ENCODE measurements at places on chromosomes 4 and X.

DNA sequence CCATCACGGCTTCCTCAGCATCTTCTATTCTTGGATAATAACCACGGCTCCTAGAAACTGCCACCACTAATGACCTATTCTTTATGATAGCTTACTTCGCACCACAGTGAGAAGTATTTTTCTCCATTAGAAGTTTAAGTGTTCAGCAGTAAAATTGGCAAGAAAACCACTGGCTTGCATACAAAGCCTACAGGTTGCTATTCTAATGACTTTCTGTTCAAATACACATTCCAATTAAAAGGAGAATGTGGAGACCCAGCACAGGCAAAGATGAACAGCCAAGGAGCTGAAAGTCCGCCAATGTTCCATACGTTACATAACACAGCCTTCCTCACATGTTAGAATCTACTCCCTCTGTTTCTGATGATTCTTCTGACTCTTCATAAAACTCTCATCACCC, 875.0 kb upstream of the PRKX start:
- DNase-seq = no peak

DNA sequence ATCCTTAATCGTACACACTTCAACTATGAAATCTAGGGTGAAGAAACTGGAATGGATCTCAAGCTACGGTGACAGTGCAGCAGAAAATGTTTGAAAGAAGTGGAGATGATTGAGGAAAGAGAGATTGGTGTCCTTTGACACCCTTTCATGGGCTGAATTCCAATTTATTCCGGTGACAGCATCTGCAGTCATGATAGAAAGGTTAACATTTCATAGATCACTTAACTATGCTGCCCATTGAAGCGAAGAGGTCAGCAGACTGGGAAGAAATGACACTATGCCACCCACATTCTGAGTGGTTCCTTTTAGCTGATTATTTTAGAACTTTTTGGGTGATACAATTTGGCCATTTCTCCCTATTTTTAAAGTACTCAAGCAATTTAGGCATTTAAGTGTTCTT, 82.3 kb downstream of the DNAAF6 start:
- no peak for DNase-seq

DNA sequence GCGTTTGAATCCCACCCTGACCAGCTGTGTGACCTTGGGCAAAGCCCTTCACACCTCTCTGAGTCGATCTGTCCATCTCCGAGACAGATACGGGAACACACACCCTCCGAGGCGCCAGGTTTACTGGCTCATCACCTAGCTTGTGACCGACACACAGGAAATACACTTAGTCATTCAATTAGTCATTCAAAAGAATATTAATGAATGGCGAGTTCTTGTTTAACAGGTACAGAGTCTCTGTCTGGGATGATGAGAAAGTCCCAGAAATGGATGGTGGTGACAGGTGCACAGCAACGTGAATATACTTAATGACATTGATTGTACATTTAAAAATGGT, 80.6 kb downstream of the PPP2R2C start:
- DNase-seq = peak; percentile 77

DNA sequence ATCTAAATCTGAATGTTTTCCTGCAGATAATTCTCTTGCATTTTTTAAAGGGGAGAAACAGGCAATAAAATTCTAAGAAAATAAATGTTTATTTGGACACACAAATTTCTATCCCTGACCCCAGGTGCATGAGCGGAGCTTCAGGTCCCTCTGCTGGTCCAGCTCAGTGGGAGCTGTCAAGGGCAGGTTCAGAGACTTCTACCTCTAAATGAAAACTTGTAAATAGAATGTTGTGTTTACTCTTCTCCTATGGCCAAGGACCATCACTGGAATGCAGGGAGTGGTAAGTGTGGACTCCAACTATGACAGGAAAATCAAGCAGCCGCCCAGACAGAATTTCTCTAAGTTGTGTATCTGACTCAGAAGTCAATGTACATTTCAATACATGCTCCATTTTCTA, 148.6 kb upstream of the TTC29 start:
- no peak for DNase-seq

- DNase-seq = no peak
Measured at GRCh38 chrX:140346729-140347128, 158.1 kb downstream of the SOX3 start.

DNA sequence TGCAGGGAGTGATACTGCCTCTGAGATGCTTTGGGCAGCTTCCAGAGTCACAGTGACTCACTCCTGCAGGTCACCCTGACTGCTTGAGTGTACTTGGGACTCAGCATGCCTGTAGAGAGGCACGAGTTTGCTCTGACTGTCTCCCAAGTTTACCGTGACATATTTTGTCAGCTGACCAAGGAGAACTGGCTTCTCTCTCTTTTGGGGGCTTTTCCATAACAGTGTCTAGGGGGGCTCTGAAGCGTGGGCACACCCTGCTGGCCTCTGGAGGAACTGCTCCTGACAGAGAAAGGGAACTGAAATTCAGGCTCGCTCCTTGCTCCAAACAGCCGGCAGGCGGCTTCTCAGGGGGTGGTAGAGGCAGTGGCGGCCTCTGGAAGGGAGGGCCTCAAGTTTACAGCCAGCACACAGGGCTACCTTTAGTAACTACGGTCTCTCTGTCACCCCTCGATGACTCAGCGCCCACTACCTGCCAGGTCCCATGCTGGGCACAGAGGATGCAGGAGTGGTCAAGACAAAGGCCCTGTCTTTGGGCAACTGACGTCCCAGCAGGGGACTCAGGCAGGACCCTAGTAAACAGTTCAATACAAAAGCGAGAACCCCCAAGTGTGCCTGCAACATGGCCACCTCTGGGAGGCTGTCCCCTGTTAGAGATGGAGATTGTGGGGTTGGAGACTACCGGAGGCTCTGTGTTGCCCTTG, 17.8 kb downstream of the ZNF185 start:
- DNase-seq = peak; percentile 20

DNA sequence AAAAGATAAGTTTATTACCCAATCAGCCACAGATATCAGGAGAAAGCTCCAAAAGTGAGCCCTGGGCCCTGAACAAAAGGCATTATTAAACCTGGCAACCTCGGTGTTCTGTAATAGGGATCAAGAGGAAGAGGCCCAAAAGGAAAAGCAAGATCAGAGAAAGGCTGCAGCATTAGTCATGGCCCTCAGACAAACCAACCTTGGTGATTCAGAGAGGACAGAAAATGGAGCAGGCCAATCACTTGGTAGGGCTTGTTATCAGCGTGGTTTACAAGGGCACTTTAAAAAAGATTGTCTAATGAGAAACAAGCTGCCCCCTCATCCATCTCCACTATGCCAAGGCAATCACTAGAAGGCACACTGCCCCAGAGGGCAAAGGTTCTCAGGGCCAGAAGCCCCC, 75.7 kb downstream of the AGTR2 start:
- DNase-seq = peak; percentile 67

GRCh38 chr4:89142691-89143669, 31.6 kb downstream of the TIGD2 start:
- DNase-seq = no peak

GRCh38 chr4:154944996-154945395, 163.9 kb downstream of the RBM46 start:
- peak; percentile 77 for DNase-seq

GRCh38 chr4:7335344-7336066, 99.2 kb downstream of the PSAPL1 start:
- peak; percentile 18 for DNase-seq

DNA sequence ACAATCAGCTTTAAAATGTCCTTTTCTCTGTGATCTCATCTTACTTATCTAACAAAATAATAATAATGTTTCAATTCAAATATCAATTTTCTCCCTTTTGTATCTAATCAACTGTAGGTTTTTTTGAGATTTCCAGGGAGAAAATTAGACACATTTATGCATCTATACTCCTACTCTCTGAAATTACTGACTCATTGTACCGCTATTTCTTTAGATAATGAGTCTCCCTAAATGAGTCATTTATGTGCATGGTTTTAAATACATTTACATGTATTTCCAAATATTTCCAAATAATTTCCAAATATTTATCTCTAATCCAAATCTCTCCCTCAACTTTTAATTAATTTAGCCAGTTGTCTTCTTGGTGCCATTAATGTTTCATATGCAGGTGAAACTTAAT, 621.0 kb downstream of the TECRL start:
- no peak for DNase-seq

All from mammary epithelial cell (primary cell).